ENCODE measurements at places on chromosomes 4 and X.

DNA sequence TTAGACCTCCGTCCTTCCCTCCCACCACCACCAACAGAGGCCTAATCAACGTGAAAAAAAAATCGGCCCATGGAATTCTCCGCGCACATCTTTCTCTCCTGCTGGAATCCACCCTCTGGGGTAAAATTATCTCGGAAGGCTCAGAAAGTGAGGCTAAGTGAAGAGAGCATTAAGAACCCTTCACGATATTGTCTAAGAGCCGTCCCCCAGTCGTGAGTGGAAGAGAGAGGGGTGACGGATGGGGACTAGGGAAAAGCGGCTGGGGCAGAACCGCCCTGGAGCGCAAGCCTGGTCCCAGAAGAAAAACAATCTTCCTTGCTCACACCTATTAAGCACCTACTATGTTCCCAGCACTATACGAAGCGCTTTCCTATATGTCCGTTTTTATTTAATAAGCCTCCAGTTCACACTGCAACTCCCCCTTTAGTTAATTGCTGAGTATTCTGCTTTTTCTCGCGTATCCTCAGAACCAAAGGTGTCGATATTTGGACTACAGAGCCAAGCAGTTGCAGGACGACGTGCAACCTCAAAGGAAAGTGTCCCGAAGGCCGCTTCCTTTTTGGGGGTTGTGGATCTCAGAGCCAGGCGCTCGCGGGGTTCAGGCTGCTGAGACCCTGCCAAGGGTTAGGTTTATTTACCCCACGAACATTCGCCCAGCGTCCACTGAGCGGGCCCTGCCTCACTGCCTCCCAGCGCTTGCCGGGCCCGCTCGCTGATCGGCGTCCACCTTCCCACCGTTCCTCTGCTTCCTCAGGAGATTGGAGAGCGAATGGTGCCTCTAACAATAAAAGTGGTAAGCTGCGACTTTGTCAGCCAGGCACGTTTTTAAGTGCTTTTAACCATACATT is 889 bp downstream of the MGARP start:
- DNase-seq = no peak

GRCh38 chr4:40395908-40396793 is 61.0 kb downstream of the CHRNA9 start:
- DNase-seq = no peak

GRCh38 chrX:71998836-71999509 is 88.3 kb downstream of the NHSL2 start:
- DNase-seq = no peak

GRCh38 chr4:188960411-188961093 is 821.3 kb downstream of the TRIML1 start:
- DNase-seq = no peak

- DNase-seq = no peak
Observed at GRCh38 chrX:70669120-70669519, 224.5 kb downstream of the DLG3 start.

DNA sequence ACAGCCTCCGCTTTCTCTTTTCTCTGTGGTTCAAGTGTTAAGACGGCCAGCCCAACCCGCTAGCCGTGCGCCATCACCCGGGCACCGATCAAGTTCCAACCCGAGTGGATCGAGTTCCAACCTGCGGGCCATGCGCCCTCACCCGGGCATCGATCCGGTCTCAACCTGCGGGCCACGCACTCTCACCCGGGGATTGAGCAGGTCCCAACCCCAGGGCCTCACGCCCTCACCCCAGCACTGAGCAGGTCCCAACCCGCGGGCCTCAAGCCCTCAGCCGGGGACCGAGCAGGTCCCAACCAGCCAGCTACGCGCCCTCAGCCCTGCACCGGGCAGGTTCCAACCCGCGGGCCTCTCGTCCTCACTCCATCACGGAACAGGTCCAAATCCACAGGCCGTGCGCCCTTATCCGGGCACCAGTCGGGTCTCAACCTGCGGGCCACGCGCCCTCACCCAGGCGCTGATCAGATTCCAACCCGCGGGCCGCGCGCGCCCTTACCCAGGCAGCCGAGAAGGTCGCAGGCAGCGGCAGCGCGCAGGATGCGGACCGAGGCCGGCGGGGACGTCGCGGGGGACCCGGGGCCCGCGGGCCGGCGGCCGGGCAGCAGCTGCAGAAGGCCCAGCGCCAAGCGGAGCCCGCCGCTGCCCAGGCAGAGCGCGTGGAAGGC is 443 bp downstream of the GPR143 start:
- no peak for DNase-seq

DNA sequence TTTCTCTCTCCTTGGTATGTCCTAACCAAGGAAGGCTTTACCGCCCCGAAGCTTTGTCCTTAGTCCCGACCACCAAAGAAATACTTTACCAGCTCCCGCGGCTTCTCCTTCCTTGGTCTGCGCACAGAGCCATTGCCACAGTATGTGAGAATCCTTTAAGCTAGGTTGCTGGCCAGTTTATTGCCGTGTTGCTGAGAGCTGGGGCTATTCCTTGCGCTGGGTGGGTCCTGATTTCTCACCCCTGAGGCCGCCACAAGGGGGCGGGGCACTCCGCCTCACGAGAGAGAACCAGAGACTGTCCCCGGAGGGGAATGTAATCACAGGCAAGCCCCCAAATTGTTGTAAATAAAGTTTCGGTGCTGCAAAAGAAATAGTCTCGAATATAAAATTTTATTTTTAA is 331.0 kb upstream of the PCDH10 start:
- no peak for DNase-seq

DNA sequence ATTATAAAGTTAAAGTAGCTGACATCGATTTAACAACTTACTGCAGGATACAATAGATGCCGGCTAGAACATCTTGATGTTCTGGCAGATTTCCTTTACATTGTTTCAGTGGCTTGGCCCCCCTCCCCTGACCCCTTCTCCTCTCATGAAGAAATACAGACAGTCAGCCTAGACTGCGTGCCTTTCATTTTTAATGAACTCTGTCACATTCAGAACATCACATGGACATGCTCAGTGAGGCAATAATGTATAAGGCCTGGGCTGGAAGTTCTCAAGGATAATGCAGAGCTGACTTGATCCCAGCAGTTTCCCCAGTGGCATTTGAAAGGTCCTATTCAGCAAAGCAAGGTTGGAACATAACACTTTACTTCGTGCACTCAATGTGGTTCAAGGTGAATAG is 239.2 kb downstream of the ANK2 start:
- no peak for DNase-seq

GRCh38 chr4:148203056-148203898 is 238.9 kb downstream of the NR3C2 start:
- no peak for DNase-seq

- DNase-seq = no peak
Observed at GRCh38 chr4:161828061-161828460, 335.7 kb downstream of the FSTL5 start.

GRCh38 chr4:2829933-2830451 is 13.7 kb upstream of the ADD1 start:
- DNase-seq = no peak

DNA sequence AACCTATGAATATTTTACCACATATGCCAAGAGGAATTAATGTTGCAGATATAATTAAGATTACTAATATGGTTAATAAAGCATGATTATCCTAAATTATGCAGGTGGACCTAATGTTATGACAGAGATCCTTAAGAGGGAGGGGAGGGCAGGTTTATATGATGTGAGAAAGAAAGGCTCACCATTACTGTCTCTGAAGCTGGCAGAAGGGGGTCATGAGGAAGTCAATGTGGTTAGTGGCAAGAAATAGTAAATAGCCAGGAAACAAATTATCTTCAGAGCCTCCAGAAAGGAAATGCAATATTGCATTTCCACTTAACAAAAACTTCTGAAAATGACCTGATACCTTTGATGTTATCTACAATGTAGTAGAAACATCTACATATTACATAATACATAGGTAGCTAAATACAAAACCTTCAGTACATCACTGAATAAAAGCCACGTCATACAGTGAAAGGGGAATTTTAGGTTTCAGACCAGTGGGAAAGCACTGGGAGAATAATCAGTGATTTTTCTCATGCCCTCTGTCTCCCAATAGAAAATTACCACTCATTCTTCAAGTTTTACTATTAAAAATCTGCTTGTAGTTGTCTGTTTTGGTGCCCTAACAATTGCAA is 609.2 kb downstream of the SPOCK3 start:
- no peak for DNase-seq

GRCh38 chr4:2074588-2074987 is 15.5 kb downstream of the NAT8L start:
- DNase-seq = no peak
